ENCODE measurements at places on chromosomes 1 and 21. TPM values are rescaled to one million over a fixed set of nuclear protein-coding genes. Genes with fewer than 3 reads are reported as not detected.

Gene RNU1-3
- under 0.01 TPM for total RNA-seq

Gene CHRNB2
- 20.4 TPM for total RNA-seq

Gene C1QTNF12
- not detected for total RNA-seq

Gene LAMTOR5
- 37.7 TPM for total RNA-seq

Gene LEMD1
- total RNA-seq: 6.9 TPM

Gene DNALI1
- 3.1 TPM for total RNA-seq

Gene CCDC27
- total RNA-seq: not detected

Gene RGS8
- 7.8 TPM for total RNA-seq

Gene PYHIN1
- not detected for total RNA-seq

Gene TMEM269
- 0.47 TPM for total RNA-seq

Gene IL19
- total RNA-seq: not detected

Gene DRAXIN
- total RNA-seq: 107 TPM

Gene AVPR1B
- not detected for total RNA-seq

Gene OR2G3
- not detected for total RNA-seq

Gene SH2D5
- total RNA-seq: 0.62 TPM

Gene CCDC190
- total RNA-seq: 0.31 TPM

Gene AGO3
- 28.1 TPM for total RNA-seq

Gene LZIC
- 90.5 TPM for total RNA-seq

Gene LGR6
- 0.62 TPM for total RNA-seq

Gene SLC9C2
- 8.3 TPM for total RNA-seq

Gene LHX8
- total RNA-seq: not detected

Gene SPOCD1
- not detected for total RNA-seq
